ENCODE measurements at places on chromosomes 1 and 21.

GRCh38 chr1:153790966-153791647 lies 15.9 kb downstream of the SLC27A3 start:
- DNase-seq, result no peak
- no peaks in the 10 kb centered on the region for H3K36me3 ChIP-seq
- peaks cover 8% of the 10 kb centered on the region for H3K4me1 ChIP-seq
- no peak overlapping the region for H3K27ac ChIP-seq
- H3K4me3 ChIP-seq, result no peak overlapping the region

GRCh38 chr21:28431527-28432200 lies 561.0 kb downstream of the LTN1 start:
- DNase-seq, result no peak
- no peaks in the 10 kb centered on the region for H3K36me3 ChIP-seq
- H3K27ac ChIP-seq, result no peak overlapping the region
- no peaks in the 10 kb centered on the region for H3K27me3 ChIP-seq
- no peak overlapping the region for H3K4me3 ChIP-seq

DNA sequence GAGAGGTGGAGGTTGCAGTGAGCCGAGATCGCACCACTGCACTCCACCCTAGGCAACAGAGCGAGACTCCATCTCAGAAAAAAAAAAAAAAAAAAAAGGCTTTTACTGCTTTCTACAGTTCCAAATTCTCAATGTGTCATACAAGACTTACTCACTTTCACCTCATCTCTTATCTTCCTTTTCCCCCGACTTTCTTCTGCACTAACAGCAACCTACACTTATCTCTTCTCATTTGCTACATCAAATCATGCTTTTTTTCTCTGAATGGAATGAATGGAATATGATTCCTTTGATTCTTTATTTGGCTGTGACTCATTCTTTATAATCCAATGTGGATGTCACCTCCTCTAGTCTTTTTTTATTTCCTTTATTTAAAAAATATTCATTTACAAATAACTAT lies 168.4 kb upstream of the DMRTA2 start:
- no peak overlapping the region for H3K4me3 ChIP-seq
- H3K4me1 ChIP-seq, result no peaks in the 10 kb centered on the region
- H3K27me3 ChIP-seq, result no peaks in the 10 kb centered on the region
- H3K27ac ChIP-seq, result no peak overlapping the region
- no peaks in the 10 kb centered on the region for H3K36me3 ChIP-seq
- DNase-seq, result no peak

DNA sequence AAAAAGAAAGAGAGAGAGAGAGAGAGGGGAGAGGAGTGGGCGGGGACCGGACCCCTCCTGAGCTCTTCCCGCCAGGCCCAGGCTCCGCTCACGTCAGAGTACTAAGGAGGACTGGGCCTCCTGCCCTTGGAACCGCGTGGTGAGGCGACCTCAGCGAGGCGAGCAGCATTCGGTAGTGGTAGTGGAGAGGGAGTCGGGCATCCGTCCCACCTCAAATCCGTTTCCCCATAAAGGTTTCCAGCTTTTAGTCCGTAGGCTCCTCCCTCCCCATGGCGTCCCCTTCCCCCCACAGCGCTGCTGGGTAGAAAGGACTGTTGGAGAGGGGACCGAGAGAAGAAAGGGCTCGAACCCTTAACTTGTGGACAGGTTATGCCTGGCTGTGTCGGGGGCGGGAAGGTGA lies 124.4 kb upstream of the BARHL2 start:
- H3K27me3 ChIP-seq, result peaks cover 52% of the 10 kb centered on the region
- peaks cover 4% of the 10 kb centered on the region for H3K4me1 ChIP-seq
- no peaks in the 10 kb centered on the region for H3K36me3 ChIP-seq
- H3K4me3 ChIP-seq, result peak overlapping the region; percentile 14
- DNase-seq, result no peak

GRCh38 chr1:226696547-226696946 lies 42.5 kb downstream of the ITPKB start:
- no peak overlapping the region for H3K27ac ChIP-seq
- no peak overlapping the region for H3K4me3 ChIP-seq
- peaks cover under 1% of the 10 kb centered on the region for H3K4me1 ChIP-seq
- no peak for DNase-seq
- no peaks in the 10 kb centered on the region for H3K36me3 ChIP-seq

GRCh38 chr1:11746795-11747487 lies 11.0 kb downstream of the AGTRAP start:
- peaks cover 23% of the 10 kb centered on the region for H3K36me3 ChIP-seq
- H3K4me1 ChIP-seq, result no peaks in the 10 kb centered on the region
- no peaks in the 10 kb centered on the region for H3K27me3 ChIP-seq
- no peak overlapping the region for H3K4me3 ChIP-seq

DNA sequence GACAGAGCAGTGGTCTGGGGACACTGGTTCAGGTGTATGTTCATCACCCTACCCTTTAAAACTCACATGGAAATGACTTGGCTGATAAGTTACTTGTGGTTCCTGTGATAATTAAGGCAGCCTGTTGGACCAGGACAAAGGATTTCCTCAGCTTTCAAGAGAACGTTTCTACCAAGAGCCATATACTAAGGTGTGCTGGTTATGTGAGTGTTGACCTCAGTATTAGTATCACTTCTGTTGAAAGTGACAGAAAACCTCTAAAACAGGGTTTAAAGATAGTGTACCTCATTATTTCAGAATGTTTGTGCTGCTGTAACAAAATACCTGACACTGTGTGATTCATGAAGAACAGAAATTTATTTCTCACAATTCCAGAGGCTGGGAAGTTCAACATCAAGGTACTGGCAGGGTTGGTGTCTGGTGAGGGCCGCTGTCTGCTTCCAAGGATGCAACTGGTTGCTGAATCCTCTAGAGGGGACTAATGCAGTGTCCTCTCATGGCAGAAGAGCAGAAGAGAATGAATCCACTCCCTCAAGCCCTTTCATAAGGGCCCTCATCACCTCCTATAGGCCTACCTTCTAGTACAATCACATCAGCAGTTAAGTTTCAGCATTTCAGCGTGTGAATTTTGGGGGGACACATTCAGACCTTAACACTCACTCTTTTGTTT lies 54.9 kb downstream of the UCK2 start:
- no peak overlapping the region for H3K4me3 ChIP-seq
- no peak for DNase-seq
- no peaks in the 10 kb centered on the region for H3K36me3 ChIP-seq
- no peaks in the 10 kb centered on the region for H3K27me3 ChIP-seq
- peaks cover 1% of the 10 kb centered on the region for H3K4me1 ChIP-seq

DNA sequence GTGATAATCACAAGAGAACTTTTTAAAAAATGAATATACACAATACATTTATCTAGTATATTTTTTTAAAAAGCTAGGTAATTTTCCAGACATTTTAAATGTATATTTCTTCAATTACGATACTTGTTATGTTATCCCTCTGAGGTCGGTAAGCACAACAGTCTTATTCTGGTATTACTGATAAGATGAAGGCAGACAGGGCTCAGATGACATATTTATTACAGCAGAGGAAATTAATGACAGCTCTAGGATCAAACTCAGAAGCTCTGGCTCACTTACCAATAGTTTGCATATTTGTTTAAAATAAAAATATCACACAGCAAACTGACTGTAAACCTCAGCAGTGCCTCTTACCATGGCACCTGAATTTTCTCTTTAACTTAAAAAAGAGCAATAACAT lies 1347.0 kb upstream of the ADGRL2 start:
- H3K4me1 ChIP-seq, result no peaks in the 10 kb centered on the region
- DNase-seq, result no peak
- H3K27me3 ChIP-seq, result no peaks in the 10 kb centered on the region
- no peaks in the 10 kb centered on the region for H3K36me3 ChIP-seq
- no peak overlapping the region for H3K4me3 ChIP-seq

DNA sequence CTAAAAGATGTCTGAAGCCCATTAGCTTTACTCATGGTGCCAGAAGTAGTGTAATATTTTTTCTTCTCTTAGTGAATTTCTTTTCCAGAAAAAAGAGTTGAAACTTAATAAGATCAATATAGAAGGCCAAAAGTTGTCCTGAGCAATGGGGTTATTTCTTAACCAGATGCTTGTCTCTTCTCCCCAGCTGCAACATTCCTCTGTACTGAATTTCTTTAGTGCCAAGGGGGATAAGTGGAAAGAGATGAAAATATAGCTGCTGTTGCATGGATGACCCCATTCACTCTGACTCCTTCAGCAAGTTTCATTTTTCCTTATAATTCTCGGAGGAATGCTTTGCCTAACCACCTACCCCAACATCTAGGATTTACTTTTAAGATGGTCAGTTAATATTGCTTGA lies 675.0 kb downstream of the USP25 start:
- H3K4me3 ChIP-seq, result no peak overlapping the region
- no peak for DNase-seq
- H3K27ac ChIP-seq, result no peak overlapping the region
- H3K4me1 ChIP-seq, result no peaks in the 10 kb centered on the region
- H3K36me3 ChIP-seq, result no peaks in the 10 kb centered on the region

DNA sequence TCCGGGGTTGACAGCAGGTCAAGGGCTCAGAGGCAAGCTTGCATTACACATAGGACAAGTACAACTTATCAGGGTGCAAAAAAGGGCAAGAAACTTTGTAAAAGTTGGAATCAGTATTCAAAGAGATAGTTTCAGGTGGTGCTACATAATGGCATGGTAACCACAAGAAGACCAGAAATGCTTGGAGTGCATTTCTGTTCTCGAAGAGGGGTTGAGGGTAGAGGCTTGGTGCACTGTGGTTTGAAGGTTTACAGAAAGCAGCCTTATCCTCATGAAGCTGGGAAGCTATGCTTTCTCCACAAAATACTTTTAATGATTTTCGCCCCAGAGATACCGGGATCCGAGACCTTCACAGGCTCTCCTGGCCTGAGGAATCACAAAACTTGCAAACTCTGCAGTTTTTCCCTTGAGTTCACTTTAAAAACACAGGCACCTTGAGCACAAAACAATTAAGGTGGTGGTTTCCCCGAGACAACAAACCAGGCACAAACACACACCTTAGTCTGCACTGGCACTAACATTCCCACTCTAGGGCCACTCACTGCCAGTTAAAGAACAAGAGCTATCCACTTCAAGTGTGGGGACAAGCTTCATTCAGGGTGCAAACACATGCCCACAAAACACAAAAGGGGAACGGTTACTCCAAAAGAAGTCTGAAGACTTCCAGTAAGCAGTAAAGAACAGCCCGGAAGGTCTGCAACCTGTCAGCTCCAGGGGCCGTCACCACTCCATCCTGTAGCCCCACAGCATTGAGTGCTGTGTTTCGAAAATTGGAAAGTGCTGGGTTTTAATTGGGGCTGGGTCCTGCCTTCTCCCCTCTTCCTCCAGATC lies 29.8 kb upstream of the NFIA start:
- H3K27ac ChIP-seq, result no peak overlapping the region
- no peaks in the 10 kb centered on the region for H3K36me3 ChIP-seq
- H3K4me1 ChIP-seq, result peaks cover 3% of the 10 kb centered on the region
- DNase-seq, result no peak
- peaks cover 60% of the 10 kb centered on the region for H3K27me3 ChIP-seq
- H3K4me3 ChIP-seq, result no peak overlapping the region

DNA sequence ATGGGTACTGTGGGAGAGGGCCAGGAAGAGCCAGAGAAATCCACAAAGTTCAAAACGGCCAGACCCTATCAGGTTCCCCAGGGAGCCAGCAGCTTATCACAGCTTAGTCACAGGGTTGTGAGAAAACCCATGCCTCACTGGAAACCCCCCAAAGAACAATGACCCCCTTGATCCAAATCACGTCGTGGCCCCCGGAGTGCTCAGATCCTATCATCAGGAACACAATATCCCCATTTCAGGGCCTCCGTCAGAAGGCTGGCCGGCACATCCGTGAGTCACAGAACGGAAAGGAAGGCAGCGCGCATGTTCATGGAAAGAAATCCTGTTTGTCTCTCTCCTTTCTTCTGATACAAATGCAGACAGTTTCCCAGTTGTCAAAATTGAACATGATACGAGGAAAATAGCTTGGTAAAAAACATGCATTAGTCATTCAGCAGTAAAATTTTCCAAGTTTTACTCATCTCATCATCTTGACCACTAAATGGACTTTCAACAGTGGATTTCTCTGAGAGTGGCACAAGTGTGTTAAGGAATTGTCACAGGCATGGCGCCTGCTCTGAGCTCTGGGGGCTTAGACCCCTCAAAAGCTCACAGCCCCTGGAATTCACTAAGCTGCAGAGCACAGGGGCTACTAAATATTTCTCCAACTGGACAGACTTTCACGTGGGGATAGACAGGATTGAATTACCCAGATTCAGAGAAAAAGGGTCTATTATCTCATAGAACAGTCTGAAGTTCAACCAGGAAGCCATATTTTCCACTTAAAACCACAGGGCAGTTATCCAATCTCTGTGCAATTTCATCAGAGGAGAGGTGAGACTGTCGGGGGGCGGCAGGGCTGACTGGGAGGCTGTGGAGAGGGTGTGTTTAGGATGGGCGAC lies 124.8 kb downstream of the RIPK4 start:
- H3K4me3 ChIP-seq, result no peak overlapping the region
- H3K27ac ChIP-seq, result no peak overlapping the region
- no peaks in the 10 kb centered on the region for H3K27me3 ChIP-seq
- H3K36me3 ChIP-seq, result no peaks in the 10 kb centered on the region
- H3K4me1 ChIP-seq, result no peaks in the 10 kb centered on the region

Data from iPS DF 6.9 (cell line).